Cerebellum (tissue), 4 donors: ENCODE measurements at places on chromosomes 3 and 15. TPM values are rescaled to one million over a fixed set of nuclear protein-coding genes. Genes with fewer than 3 reads are reported as not detected.

Gene PCOLCE2
- total RNA-seq, result 12.6 TPM

Gene OSTN
- 0.54 TPM for total RNA-seq

Gene ZMYND10
- 5.4 TPM for total RNA-seq

Gene GLDN
- 1.2 TPM for total RNA-seq

Gene HGD
- total RNA-seq, result 0.45 TPM

Gene KLHL6
- 1.3 TPM for total RNA-seq

Gene ADAMTSL3
- total RNA-seq, result 1.4 TPM

Gene CPN2
- not detected for total RNA-seq

Gene IL20RB
- 0.45 TPM for total RNA-seq

Gene TBC1D5
- total RNA-seq, result 95.1 TPM

Gene CFAP161
- 2.6 TPM for total RNA-seq

Gene CTXN2
- total RNA-seq, result 1.00 TPM

Gene GPR62
- 0.18 TPM for total RNA-seq

Gene CRABP1
- 9.9 TPM for total RNA-seq

Gene RNU5B-1
- total RNA-seq, result not detected

Gene GREM1
- 0.54 TPM for total RNA-seq

Gene MAGEL2
- total RNA-seq, result 3.4 TPM

Gene ALDH1A2
- 8.9 TPM for total RNA-seq

Gene CPNE9
- total RNA-seq, result 4.4 TPM

Gene CACNA2D2
- total RNA-seq, result 12.2 TPM

Gene ROBO1
- 116 TPM for total RNA-seq

Gene C3orf20
- 0.18 TPM for total RNA-seq

Gene ATP8B4
- 15.3 TPM for total RNA-seq

Gene SKOR1
- 14.9 TPM for total RNA-seq

Gene IQGAP1
- 59.6 TPM for total RNA-seq

Gene GRK7
- total RNA-seq, result 0.09 TPM

Gene FAM81A
- 4.9 TPM for total RNA-seq

Gene PTX3
- total RNA-seq, result 4.7 TPM

Gene CFAP92
- total RNA-seq, result 2.5 TPM

Gene SLC27A2
- total RNA-seq, result 6.4 TPM

Gene SPINK8
- total RNA-seq, result not detected

Gene SLC2A2
- not detected for total RNA-seq

Gene HRH1
- 5.8 TPM for total RNA-seq
